ENCODE measurements at places on chromosomes 7 and 10.
A peak's percentile ranks its signal among the peaks of the same experiment; 100 is the strongest.

GRCh38 chr10:79282388-79282787 lies 64.9 kb upstream of the PPIF start:
- DNase-seq, result no peak

GRCh38 chr7:2517678-2518507 lies 1.7 kb upstream of the LFNG start:
- DNase-seq, result peak; percentile 85

GRCh38 chr10:49090189-49090575 lies 25.1 kb downstream of the VSTM4 start:
- DNase-seq, result no peak

- no peak for DNase-seq
These were observed 9.6 kb downstream of the DUSP5 start for GRCh38 chr10:110507346-110507745.

GRCh38 chr7:130153211-130153908 lies 51.8 kb downstream of the TMEM209 start:
- DNase-seq, result no peak

DNA sequence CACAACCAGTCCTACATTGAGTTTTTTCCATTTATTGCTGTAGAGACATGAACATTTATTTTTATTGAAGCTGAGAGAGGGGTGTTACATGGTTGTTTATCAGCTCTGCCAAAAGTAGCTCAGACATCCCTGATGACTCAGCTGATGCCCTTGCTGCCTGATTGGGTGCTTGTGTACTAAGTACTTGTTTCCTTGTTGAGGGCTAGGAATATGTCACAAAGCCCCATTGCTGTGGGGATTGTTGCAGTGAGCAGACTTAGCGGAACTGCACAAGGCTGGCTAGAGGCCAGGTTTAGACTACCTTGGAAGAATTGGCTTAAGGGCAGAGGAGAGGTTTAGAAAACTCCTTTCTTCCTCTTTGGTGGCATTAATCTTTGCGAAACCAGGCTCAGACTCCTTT lies 110.6 kb downstream of the AUTS2 start:
- no peak for DNase-seq

DNA sequence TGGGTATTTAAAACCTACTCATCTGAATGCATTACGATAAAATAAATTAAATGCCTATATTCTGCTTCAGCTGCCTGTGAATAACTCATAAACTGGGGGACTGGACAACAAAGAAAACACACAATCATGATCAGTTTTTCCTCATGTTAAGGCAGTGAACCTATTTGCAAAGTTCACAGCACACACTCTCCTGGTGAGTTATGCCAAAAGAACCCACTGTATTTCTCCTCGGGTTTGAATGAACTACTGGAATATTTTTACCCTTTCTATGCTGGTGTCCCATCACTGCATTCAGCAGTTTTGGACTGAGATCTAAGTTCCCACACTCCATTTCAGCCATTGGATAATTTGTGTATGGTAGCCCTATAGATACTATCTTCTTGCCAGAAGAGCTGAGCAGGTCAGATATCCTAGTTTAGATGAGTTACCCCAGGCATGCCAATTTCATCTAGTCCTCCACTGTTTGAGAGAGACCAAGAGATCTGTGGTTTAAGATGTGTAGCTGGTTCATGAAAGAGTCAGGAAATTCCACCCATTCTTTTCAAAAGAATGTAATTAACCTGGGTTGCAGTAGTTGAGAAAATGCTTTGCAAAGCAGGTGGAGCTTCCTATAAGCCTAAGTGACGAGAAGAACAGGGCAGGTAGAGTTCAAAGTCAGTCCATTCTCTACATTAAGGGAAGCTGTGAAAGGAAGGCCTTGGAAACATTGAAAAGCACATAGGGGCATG lies 101.7 kb downstream of the PLXDC2 start:
- DNase-seq, result no peak

- DNase-seq, result no peak
These were observed 6.9 kb upstream of the ELFN1 start for GRCh38 chr7:1663223-1663622.

- no peak for DNase-seq
These were observed 235.9 kb downstream of the COBL start for GRCh38 chr7:51080622-51081269.

DNA sequence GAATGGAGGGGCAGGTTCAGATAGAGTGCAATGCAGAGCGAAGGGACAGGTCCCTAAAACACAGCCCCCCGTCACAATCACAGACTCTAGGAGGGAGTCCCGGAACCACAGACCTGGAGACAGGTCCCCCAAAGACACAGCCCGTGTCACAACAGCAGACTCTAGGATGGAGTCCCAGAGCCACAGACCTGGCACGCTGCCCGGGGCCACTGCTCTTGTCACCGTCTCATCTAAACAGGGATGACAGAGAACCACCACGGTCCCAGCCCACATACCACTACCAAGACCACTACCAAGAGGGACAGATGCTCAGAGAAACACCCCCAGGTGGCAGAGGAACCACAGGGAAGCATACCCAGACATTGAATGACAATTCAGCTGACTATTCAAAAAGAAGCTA lies 183.9 kb downstream of the TCERG1L start:
- DNase-seq, result no peak

DNA sequence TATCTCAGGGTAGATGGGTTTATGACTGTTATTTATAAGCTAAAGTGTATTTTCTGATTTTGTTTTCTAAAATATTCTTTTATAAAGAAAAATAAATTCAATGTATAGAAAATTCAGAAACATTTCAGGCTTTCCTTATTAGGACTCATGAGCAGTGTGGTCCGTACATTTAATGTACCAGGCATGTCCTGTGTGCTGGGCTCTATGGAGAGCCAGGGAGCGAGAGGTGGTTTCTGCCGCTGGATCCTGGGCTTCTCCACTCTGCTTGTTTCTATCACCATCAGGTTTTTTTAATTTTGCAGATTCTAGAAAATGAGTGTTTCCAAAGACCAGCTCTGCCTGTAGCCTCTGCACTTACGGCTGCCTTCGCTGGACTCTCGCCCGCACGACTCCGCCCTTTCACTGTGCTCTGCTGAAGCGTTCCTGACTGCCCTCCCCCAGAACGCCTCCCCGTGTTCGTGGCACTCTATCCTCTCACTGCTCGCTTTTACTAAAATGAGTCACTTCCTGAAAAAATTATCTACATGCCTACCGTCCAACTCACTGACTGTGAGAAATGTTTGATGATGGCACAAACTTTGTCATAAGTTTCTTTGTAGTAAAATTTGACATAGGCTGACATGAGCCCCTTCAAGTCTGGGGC lies 188.5 kb downstream of the ZMYND11 start:
- no peak for DNase-seq

DNA sequence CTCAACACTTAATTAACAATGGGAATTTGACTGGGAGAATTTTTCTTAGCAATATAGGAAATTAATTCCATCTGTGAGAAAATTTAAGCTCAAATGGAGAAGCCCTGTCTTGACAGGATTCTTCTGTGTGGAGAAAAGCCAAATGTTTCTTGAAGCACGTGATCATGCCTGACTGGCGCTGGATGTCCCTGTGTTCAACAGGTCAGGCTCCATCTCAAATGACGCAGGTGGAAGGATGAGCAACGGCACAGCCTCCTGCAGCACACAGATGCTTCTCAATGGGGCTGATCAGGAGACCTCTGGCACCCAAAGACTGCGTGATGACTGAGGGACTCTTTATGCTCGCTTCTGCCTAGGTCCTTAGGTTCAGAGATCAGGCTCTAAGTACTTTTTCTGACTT lies 143.8 kb downstream of the RSU1 start:
- DNase-seq, result peak; percentile 80

DNA sequence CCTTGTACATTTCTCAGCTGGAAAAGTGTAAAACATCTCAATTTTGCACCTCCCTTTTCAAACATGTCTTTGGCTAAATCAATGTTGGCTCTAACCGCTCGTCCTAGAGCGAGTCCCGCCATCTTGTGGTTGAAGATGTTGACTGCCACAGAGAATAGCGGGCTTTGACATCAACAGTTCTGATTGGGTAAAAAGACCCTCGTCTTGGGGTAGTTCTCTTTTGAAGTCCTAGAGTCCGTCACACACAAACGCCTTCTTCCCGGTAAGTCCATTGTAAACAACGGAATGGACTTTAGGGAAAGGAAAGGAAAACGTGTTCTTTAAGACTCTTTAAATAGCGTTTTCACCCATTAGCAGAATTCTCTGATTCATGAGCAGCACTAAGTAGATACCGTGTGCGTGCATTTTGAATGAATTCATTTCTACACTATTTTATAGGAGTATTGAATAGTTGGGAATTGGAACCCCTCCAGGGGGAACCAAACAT lies 452 bp upstream of the RPP30 start:
- DNase-seq, result peak; percentile 79

- DNase-seq, result peak; percentile 74
These were observed 12.3 kb downstream of the KLF14 start for GRCh38 chr7:130721486-130722277.

Measured in cerebellar cortex (tissue), 1 donor.